NCI-H82 (cell line): ENCODE measurements at places on chromosomes 4 and X.

- DNase-seq, result peak; percentile 68
Observed at GRCh38 chr4:48109413-48110263, 24.4 kb downstream of the TXK start.

DNA sequence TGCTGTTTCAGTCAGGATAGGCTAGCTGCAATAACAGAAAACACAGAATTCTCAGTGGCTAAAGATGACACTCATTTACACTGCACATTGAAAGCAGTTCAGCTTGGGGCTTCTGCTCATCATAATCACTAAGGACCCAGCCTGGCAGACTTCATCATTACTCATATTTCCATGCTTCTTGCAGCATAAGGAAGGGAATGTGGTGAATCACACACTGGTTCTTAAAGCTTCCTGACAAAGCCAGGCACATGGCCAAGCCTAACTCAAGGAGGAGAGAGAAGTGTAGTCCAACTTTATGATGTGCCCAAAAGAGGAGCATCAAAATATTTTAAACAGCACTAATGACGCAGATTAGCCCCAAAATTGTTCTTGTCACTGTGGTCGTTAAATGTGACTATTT, 186.5 kb downstream of the BANK1 start:
- no peak for DNase-seq

GRCh38 chr4:42914937-42915336, 22.4 kb downstream of the GRXCR1 start:
- DNase-seq, result no peak

DNA sequence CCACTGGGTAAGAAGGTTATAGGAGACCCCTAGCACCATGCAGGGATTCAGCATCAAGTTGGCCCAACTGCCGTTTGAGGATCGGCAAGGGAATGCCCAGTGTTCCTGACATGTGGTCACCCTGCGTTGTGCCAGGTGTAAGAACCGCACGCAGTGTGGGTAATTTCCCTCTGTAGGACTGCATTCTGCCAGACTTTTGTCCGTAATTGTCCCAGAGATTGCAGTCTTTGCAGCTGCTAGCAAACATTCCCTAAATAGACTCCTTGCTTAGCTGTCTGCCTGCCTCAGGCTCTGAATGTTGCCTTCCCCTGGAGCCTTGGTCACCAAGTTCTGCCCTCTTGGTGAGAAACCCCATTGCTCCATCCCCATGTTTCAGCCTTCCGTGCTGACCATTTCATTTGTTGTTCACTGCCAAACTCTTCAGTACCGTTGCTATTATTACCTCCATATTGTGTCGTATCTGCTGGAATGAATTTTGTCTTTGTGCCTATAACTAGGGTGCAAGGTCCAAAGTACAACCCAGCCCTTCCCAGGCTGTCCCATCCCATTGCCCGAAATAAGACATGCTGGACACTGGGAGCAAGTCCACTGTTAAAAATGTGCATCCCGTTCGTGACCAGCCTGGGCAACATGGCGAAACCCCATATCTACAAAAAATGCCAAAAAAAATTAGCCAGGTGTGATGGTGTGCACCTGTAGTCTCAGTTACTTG, 53.8 kb upstream of the USP9X start:
- no peak for DNase-seq

GRCh38 chrX:44876086-44876485, 3.1 kb downstream of the KDM6A start:
- DNase-seq, result no peak

DNA sequence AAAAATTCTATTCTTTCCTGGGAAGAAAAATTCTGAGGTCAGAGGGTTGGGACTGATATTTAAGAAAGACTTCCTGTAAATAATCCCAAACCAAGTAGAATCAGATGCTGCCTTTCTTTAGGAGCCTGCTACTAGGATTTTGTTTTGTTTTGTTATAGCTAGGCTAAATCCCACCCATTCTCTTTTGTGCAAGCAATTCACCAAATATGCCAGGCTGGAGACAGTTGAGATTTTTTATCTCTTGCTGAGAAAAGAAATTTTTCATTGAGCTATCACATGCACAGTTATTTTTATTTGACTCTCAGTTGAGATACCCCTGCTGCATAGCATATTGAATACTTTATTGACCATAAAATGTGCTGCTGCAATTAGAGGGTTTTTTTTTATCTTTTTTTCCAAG, 196.0 kb downstream of the KCNIP4 start:
- DNase-seq, result no peak
